ENCODE measurements at places on chromosomes 4 and X.

DNA sequence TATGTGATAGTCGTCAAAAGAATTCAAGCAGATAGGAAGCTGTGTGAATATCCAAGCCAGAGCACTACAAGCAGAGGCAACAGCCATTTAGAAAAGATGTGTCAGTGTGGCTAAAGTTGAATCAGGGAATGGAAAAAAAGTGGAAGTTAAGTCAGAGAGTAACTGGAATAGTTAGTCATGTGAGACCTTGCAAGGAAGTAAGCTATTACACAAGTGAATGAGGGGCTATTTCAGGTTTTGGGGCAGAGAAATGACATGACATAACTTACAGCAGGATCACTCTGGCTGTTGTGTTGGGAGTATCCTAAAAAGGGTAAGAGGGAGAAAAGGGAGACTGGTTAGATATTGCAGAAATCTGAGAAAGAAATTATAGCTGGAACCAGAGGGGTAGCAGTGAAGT is 236.6 kb upstream of the PCDH18 start:
- DNase-seq = no peak

DNA sequence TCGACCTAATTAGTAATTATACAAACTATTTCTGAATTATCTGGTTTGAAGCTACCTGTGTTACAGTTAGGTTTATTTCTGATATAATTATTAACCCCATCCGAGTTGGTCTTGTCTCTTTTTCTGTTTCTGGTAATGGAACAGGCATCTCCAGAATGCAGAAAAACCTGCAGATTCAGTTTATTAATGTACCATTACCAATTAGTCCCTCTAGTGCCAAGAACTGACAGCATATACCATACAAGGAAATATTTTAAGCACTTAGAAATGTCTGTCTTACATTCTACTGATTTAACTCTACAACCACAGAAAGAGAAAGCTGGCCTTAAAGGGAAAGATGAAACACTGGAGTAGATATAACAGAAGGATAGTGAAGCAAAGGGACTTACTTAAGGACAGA is 570.6 kb downstream of the CENPC start:
- no peak for DNase-seq

- no peak for DNase-seq
Measured at GRCh38 chr4:22091352-22091717, 142.8 kb upstream of the KCNIP4 start.

DNA sequence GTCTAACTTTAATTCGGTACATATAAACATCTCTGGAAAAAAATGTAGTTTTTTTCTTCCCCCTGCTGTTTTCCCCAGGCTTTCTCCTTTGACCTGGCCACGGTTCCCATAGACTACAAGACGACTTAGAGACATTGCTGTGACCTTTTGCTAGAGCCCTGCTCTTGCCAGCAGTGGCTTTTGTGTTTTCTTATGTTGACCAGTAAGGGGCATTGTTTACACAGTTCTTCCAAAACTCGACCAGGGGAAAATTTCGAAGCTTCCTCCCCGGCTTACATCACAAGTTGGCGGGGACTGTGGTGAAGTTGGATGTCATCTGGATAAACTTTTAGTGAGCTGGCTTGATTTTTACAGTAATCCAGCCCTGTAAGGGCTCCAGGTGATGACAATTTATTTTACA is 9.3 kb downstream of the CCDC160 start:
- no peak for DNase-seq

DNA sequence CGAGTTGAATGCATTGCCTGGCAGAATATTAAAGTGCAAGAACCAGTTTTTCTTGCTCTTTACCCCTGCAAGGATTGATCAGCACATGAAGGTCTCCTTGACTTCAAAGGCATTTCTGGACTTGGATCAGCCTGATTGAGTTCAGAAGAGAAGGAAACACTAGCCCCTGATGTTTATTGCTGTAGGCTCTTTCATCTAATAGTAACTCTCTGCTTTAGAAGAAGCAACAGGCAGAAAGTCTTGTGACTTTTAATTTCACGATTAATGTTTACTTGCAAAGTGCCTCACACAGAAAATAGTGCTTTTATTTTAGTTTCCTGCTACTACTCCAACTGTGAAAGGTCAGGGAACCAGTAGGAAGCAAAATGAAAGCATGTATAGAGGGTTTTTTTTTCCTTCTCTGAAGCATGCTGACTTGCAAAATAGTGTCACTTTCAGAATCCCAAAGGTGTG is 69.1 kb downstream of the PCDH7 start:
- no peak for DNase-seq

GRCh38 chr4:2352729-2353221 is 65.7 kb downstream of the ZFYVE28 start:
- no peak for DNase-seq

- DNase-seq = no peak
Measured at GRCh38 chrX:10707773-10708172, 87.4 kb upstream of the MID1 start.

GRCh38 chrX:133335027-133335426 is 80.3 kb downstream of the GPC4 start:
- peak; percentile 8 for DNase-seq

DNA sequence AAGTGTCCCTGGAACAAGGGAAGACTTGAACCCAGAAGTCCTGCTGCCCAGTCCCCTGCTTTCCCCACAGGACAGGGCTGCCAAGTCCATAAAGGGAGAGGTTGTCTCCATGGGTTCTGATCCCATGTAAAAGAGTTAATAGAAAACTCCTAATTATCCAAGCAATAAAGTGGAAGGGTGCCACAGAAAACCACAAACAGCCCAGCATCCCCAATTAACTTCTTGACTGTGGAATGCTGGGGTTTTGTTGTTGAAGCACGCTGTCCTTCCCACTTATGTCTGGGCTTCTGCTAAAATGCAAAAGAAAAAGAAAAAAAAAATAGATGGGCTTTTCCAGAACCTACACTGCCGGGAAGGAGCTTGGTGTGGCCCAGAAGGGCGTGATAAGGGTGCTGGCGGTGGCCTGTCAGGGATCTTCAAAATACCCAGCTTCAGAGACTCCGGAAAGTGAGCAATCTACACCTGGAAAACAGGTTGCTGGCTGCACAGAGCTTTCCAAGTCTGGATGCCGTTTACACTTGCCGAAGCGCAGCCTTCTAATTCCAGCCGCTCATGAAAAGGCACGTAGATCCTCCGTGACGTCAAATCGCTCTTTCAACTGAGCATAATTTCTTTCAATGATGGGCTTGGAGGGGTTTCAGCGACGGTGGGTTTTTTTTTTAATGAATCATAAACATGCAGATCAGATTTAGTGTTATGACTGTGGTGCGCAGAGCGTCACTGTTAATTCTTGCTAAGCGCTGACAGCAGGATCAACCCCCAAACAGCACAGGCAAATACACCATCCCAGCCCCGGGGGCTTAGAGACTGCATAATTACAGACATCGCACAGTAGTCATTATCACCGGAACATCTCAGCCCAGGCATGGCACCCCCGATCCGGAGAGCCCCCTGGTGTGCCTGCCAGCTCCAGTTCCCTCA is 197.6 kb downstream of the BCOR start:
- DNase-seq = no peak

DNA sequence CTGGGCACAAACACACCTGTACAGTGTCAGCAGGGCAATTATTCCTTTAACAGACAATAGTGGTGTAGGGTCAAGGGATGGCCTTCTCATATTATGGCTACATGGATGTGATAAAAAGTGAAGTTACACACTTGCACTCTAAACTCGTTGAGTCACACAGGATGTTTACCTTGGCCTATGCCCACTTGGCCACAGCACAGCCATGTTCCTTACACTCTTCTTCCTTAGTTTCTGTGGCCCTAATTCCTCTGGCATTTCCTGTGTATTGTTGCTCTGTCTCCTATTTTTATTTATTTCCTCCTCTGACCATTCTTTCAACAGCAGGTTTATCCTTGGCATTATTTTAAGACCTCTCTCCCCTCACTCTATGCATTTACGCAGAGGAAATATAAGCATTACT is 86.8 kb upstream of the NPFFR2 start:
- no peak for DNase-seq

- no peak for DNase-seq
Measured at GRCh38 chr4:184450743-184451535, 23.4 kb downstream of the IRF2 start.

DNA sequence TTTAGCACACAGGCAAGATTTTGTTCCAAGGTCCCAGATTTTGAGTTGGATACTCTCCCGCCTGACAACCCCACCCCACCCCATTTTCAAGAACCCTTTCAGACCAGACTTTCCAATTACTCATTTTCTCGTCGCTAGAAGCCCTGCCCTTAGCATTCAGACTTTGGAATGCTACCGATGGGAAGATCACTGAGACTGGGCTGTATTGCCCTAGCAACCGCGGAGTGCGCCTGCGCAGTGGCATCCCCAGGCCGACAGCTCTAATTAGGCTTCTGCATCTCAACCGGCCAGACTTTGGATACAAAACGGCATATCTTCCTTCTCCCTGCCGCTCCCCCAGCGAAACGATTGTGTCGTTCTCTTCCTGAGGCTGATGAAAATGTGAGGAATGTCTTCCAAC is 3.4 kb downstream of the MAGEE2 start:
- no peak for DNase-seq

DNA sequence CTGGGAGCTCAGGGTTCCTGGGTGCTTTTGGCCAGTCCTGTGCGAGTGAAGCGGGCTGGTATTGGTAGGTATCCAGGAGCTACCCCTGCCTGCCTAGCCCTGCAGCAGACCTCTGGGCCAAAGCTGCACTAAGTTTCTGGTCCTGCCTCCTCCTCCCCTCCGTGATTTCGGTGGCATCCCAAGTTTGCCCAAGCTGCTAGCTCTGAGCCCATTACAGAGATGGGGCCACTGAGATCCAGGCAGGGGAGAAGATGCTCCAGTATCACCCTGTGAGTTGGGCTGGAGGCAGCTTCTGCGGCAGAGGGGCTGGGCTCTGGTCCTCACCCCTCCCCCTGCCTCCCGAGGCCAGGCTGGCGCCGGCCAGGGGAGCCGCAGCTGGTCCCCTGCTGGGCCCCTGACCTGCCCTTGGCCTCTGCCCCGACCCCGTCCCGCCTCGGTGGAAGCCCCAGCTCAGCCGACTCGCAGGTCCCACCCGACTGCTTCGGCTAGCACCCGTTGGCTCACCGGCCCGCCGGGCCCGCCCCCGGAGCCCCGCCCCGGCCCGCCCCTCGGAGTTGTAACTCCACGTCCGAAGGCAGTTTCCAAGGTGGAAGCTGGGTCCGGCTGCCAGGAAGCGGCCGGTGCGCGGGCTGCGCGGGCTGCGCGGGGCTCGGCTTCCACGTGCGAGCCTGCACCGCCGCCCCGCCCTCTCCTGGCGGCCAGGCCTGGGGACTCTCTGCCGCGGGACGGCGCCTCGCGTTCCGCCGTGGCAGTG is at the start of gene DUSP9:
Gene DUSP9 (plus strand): TSS at position 584 of the 754 bp plus-strand sequence. CDS start 751 bp downstream, outside the sequence.
- DNase-seq = no peak

- DNase-seq = no peak
Measured at GRCh38 chr4:66212489-66212888, 542.2 kb upstream of the EPHA5 start.

DNA sequence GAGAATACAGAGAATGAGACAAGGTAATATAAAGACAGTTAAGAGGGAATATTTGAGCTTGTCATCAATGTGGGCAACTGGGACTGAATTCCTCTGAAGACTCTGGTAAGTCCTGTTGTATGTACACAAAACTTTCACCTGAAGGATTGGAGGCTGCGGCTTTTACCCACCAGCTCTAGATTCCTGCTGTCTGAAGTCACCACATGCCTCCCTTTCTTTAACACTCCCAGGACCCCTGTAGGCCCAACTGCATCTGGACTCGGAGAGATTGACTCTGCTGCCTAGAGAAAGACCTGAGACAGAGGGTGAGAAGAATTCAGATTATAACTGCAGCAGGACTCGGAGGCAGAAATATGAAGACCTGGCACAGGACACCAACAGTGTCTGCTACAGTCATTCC is 1048.0 kb downstream of the PDHA2 start:
- DNase-seq = no peak

DNA sequence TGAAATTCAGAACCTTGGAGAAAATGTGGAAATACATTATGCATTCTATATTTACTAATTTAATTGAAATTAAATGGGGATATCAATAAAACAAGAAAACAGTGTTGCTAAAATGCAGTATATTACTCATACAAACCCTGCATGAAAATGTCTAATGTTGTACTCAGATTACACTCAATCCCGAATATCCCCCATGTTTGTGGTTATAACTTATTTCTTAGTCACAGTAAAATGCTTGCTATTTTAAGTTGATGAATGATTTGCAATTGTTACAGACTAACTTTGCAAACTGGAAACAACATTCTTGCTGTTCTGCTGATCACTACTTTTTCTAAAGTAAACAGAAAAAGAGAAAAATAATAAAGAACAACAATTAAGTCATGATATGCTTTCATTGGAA is 33.1 kb upstream of the ANXA10 start:
- DNase-seq = no peak

DNA sequence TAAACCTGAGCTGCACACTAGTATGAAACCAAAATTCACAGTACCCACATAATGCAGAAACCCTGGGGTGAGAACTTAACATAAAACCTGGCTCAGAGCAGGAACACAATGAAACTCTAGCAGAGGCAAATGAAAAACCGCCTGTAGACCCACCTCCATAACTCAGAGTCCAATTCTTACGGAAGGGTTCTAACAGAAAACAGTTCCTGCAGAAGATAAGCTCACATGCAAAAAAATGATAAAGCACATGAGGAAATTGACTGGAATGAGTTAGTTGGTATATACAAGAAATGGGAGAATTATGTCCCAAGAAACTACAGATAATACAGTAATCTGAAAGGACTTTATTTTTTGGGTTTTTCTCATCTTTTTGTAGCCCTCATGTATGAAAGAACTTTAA is 14.7 kb downstream of the RTL9 start:
- DNase-seq = no peak

DNA sequence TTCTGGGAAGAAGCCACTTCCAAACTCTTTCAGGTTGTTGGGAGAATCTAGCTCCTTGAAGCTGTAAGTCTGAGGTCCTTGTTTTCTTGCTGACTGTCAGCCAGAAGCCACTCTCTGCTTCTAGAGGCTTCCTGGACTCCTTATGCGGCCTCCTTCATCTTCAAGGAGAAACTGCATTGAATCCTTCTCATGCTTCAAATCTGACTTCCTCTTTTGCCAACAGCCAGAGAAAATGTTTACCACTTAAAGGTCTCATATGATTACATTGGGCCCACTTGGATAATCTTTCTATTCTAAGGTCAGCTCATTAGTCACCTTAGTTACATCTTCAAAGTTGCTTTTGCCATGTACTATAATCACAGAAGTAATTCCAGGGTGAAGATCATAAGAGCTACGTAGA is 327.0 kb downstream of the HNRNPD start:
- DNase-seq = no peak

DNA sequence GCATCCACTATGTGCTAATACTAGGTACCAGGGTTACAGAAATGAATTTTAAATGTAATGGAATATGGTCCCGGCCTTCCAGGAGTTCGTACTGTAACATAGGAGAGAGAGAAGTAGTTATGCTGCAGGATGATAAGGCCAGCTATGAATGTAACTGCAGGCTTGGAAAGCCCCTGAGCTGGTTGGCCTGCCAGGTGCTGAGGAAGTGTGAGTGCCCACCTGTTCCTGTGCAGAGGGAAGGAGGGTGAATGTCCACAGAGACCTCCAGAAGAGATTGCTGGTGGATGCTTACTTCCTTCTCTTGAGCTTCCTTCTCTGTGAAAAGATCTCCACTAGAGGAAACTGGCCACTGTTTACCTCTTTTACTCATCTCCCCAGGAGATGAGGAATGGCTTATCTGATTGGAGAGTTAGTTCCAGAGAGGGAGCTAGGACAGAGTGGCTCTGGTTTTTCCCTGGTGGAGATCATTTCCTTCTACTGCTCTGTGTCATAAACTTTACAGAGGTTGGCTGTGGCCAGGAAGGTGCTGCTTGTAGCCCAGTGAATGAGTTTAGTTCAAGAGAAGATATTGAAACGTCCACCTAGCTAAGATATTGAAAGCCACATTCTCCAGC is 114.0 kb upstream of the LNX1 start:
- DNase-seq = no peak

Data from SJSA1 (cell line).